ENCODE measurements at places on chromosomes 16 and 17. TPM values are rescaled to one million over a fixed set of nuclear protein-coding genes. Genes with fewer than 3 reads are reported as not detected.

The MMP28 gene
- 104 TPM for total RNA-seq

The NUTF2 gene
- 79.7 TPM for total RNA-seq

The C1QTNF1 gene
- 9.8 TPM for total RNA-seq

The MAPT gene
- 1.8 TPM for total RNA-seq

The CLDN6 gene
- total RNA-seq, result not detected

The TUBD1 gene
- 0.80 TPM for total RNA-seq

- no peak for DNase-seq
Measured at GRCh38 chr16:11799509-11800381, 2.7 kb upstream of the ZC3H7A start.

DNA sequence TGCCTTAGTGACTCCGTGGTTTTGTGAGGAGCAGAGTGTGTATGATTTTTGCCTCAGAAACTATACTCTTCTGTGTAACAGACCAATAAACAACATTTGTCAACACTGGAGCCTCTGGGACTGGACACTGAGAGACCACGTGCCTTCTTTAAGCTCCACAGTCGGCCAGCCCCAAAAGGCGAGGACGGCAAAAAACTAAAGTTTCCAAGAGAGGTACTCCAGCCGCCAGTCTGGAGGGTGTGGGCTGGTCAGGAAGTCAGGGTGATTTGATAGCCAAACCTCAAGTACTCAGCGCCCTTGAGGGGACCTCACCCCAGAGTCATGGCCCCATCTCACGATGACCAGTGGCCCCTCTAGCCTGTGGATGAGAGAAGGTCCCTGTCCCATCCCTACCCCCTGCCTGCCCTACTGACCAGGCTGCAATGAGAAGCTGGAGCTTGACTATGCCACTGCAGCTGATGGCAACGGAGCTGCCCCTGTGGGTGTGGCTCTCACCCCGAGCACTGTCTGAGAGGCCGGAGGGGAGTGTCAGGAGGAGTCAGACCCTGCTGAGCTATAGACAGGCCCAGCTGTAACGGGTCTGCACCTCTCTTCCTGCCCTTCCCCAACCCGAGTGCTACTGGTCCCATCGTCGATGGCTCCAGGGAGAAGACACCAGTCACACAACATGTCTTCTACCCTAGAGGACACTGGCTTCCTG is 19.8 kb downstream of the MNT start:
- DNase-seq, result no peak

GRCh38 chr16:56389554-56389953 is 35.8 kb downstream of the AMFR start:
- no peak for DNase-seq

- no peak for DNase-seq
Measured at GRCh38 chr16:64962786-64963185, 159.1 kb downstream of the CDH11 start.

DNA sequence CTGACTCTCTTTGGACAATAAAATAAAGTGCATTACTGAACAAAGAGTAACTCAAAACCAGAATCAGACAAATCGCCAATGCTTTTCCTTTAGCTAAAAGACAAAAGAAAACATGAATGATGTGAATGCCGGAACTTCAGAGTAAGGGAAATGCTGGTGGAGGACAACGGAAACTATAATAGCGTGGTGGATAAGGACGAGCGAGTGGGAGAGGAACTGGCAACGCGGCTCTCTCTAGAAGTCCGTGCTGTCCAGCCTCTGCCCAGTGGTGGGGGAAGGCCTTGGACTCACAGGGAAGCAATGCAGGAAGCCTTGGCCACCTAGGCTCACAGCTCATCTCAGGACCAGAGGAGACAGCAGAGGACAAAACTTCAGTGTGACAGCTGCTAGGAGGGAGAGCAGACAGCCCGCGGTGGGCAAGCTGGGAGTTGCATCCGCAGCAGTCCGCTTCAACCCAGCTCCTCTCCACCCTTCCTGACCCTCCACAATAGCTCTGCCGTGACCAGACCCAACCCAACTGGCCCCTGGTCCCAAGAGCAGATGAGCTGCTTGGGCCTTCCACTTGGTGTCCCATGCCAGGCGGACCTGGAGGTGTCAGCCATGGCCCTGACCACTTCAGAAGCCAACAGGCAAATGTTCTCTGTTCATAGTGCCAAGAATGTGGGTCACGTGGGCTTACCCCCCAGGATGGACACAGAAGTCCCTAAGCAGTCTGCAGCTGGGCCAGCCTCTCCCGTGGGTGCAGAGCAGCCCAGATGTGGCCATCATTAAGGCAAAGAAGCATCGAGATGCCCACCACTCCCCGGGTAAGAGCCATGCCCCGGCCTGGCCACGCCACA is 5.3 kb upstream of the FAAP100 start:
- no peak for DNase-seq

GRCh38 chr17:45147581-45148182 is 593 bp upstream of the HEXIM1 start:
- DNase-seq, result peak; percentile 82

GRCh38 chr16:10178080-10178479 is 4.1 kb downstream of the GRIN2A start:
- no peak for DNase-seq
